ENCODE measurements at places on chromosomes 1 and 21.

DNA sequence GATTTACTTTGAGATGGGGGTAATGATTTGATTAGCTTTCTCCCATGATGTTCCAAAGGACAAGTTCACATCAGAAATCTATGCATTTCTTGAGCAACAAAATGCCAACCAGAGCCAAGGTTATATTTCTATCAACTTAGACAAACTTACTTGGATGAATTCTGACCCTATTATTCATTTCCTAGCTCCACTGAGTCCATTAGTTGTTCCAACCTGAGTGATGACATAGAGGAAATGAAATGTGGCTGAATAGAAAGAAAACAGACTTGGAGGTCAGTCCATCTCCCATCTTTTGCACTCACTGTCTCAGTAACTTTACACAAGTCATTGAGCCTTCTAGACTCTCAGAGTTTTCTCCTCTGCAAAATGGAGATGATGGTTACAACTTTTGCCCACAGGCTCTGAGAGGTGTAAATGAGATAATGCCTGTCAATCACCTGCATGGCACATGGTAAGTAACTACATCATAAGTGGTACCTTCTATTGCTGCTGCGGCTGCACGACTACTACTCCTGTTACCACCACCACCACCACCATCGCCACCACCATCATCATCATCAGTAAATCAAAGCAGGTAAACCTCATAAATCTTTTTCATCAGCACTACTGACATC lies 98.2 kb downstream of the PTPN14 start:
- no peak for DNase-seq

DNA sequence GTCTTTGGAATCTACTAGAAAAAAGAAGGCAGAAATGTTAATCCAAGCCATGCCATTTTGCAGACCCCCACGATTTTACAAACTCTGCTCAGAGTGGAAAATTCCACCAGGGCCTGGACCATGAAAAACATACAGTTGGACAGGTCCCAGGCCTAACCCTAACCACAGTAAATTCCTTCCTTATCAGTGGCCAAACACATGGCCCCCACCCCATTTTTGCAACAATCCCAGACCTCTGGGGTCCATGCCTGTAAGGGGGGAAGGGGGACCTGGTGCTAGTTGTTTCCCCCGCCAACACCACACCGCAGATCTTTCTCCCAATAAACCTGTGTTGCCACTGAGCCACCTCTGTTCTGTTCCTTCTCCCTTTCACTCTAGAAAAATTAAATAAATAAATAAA lies 1352.7 kb downstream of the AMY1C start:
- DNase-seq, result no peak

DNA sequence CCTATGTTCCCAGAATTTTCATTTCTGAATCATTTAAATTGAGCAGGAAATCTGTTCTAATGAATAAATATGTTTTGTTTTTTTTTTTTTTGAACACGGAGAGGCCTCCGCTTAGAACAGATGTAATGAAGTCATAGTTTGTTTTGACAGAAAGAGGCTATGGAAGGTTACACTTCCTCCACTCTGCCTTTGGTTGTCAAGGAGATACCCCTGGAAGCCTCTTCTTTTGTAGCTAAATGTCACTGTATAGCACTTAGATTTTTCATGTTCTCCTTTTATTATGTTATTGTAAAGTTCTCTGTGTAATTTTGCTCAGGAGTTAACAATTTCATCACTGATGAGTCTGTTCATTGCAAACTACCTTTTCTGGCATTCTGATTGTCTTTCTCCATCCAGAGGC lies 22.7 kb upstream of the GNG12 start:
- no peak for DNase-seq

- peak; percentile 94 for DNase-seq
Observed at GRCh38 chr1:162561037-162561615, 396 bp upstream of the UAP1 start.

- DNase-seq, result no peak
Observed at GRCh38 chr1:91502672-91503184, 2.1 kb downstream of the CDC7 start.

- peak; percentile 4 for DNase-seq
Observed at GRCh38 chr1:175481126-175482070, 262.0 kb downstream of the TNR start.

All from stimulated activated naive B cell treated with anti-CD40 and anti-IgM and Interleukin-4, amounts not matched to agents 10 μg/mL and 1 μg/mL and 100 μg/mL, for 72 hours (primary cell).